Cerebellar nuclear complex (tissue), 1 donor: ENCODE measurements at places on chromosomes 16 and 17.

DNA sequence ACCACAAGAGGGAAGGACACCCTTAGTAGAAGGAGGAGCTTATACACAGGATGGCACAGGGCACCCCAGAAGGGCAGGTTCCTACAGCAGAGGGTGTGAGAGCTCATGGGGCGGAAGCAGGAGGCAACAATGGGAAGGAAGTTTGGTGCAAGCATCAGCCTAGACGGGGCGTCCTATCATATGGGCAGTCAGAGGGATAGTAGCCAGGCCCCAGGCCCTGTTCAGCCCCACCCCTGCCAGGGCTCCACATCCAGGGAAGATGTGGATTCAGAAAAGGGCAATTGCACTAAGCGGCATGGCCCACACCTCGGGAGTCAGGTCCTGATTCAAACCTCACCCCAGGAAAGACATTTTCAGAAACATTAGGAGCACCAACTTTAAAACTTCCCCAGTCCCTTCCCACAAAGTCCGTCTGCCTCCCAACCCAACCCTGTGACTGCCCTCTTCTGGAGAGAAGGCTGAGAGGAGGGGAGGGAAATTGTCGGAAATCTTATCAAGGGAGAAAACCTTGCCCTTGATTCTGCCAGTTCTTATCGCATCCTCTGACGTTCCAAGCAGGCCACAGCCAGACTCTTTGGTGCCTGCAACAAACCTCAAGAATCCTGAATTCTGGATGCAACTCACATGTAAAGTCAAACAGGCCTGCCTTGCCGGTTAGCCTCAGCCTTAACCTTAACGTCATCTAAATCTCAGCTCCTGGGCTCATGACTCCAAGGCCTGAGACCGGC lies 198.8 kb upstream of the CDH5 start:
- DNase-seq: no peak

DNA sequence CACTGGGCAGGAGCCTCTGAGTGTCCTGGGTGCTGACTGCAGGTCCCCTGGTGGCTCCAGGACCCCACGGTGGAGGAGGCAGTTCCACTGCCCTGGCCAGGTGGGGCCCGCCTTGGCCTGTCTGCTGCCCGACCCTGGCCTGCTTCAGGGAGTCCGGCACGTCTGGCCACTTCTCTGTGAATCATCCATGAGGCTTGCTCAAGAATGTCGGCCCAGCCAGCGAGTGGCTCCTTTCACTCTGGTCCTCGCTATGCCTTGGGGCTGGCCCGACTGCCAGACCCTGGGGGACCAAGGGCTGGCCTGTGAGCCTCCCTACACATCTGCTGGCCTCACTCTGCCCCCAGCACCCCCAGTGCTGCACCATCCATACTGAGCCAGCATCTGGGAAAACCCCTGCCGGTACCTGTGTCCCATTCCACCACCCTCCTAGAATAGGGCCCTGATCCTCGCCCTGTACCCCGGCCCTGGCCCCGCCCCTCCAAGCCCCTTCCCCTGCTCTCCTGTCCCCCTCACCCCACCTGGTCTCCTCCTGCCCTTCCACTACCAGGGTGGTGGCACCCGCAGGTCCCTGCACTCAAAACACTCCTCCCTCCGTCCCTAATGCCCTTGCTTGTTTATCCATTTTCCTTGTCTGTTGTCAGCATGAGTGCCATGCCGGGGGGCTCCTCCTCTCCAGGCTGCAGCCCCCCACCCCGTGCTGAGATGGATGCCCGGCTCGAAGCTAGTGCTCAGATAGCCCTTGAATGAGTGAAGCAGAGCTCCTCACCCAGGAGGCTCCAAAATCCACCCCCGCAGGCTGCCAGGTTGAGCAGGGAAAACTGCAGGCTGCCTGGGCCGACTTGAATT lies 35.5 kb downstream of the ADCY7 start:
- DNase-seq: no peak

DNA sequence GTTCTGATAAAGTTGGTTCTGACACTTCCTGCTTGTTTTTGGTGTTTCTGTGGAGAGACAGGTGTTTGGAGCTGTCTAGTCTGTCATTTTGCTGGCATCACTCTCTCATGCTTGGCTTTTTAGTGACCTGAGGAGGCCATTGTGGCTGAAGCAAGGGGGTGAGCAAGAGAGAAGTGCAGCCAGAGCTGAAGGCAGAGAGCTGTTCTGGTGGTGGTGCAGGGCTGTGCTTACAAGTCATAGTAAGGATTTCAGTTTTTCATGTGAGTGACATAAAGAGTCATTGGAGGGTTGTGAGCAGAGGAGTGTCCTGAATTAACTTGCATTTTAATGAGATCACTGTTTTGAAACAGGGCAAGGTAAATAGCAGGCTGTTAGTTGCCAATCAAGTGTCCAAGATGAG lies 97.5 kb downstream of the CHD9 start:
- DNase-seq: no peak

GRCh38 chr17:18921912-18922451 lies 30.0 kb upstream of the SLC5A10 start:
- DNase-seq: no peak

DNA sequence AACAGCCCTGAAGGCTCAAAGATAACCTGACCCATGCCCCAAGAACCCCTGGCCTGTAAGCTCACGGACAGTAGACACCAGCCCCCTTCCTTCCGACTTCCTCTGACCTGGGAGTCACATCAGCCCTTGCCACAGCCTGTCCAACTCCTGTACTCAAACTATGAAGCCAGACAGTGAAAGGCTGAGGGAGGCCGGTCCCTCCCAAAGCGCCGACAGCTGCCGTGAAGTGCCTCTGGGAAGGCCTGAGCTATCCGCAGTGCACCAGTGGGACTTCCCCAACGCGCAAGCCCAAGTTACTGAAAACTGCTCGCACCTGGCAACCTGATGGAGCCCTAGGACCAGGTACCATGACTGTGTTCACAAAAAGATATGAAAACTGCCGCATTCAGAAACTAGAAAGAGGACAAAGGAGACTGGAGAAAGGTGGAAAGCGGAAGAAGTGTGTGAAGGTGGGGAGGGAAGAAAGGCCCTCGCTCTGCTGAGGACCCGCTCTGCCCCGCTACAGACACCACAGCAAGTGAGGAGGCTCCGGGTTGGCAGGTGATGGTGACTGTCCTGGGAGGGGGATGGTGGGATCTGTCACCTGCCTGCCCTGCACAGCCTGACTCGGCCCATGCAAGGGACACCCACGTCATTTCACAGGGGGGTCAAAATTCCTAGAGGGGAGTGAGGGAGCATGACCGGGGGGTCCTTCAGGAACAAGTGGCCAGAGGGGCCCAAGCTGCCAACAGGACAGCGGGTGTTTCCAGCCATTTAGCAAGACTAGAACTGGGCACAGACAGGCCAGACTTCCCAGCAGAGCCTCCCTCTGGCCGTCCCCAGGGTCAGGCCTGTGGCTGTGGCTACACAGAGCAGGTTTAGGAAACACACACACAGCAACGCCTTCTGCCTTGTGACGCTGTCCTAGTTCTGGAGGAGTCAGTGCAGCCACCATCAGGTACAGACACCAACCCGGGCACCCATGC lies 13.1 kb upstream of the TRAP1 start:
- DNase-seq: no peak

- DNase-seq: no peak
Observed at GRCh38 chr17:40378966-40379365, 14.4 kb upstream of the GJD3 start.

DNA sequence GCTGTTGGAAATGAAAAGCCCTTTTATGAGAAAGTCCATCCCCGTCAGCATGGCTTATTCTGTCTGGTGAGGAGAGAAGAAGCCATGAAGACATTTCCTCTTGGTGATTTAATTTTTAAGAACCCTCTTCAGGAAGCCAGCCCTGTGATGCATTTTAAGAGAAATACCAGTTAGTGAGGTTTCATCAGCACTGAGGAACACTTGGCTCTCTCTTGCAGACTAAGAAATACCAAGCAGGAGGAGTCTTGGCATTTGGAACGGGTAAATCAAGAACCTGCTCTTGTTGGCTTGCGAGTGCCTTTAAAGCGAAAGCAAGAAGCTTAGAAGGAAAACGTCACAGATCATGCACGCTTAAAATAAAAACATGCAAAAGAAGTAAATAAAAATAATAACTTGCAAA lies 17.5 kb downstream of the RAB11FIP3 start:
- no peak for DNase-seq

- no peak for DNase-seq
Observed at GRCh38 chr17:40326832-40327199, 17.8 kb downstream of the RARA start.

DNA sequence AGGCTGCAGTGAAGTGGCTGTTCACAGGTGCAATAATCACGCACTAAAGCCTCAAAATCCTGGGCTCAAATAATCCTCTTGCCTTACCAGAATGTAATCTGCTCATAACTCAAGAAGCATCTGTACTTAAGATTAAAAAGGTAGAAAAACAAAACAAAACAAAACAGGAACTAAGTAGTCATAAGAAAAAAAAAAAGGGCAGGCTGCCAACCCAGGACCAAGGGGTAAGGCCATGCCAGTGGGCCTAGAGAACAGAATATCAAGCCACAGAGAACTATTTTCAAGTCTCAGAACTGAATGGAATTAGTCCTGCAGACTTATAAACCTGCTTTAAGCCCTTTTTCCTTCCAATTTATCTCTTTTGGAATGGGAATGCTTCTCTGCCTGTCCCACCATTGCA lies 64.8 kb upstream of the TBC1D3K start:
- no peak for DNase-seq

DNA sequence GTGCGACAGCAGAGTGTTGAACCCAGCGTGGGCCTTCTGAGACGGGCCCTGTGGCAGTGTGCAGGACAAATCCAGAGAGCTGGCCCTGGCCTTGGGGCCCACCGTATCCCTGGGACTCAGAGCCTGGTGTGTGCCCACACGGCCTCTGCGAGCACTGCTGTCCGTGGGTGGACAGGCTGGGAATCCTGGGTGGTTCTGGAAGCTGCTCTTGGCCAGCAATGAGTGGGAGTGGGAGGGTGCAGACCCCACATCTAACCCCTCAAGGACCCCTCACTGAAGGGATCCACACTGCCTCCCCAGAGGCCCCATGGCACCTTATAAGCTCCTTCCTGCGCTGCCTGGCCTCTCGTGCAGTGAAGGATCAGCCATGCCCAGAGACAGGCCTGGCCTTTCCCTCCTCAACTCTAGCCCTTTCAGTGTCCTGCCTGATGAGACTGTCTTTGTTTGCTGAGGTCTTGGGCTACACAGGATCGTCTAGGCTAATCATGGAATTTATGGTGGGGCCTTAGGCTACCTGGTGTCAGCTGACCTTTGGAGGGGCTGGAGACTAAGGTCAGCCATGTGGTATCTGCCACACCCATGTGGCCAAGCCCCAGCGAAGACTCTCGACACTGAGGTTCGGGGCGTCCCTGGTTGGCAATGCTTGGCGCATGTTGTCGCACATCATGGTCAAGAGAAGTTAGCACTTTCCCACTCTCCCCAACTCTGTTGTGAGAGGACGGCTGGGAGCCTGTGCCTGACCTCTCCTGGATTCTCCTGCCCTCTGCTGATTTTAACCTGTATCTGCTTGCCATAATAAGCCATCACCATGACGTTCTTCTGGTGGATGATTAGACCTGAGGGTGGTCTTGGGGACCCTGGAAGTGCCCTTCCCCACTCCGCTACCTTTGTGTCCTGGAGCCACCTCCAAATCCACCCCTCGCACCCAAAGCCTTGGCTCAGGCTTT lies 16.4 kb upstream of the GINS2 start:
- DNase-seq: no peak

- no peak for DNase-seq
Observed at GRCh38 chr17:60231234-60231633, 81.5 kb downstream of the CA4 start.

GRCh38 chr16:66948134-66948836 lies 12.8 kb upstream of the CES3 start:
- DNase-seq: no peak

DNA sequence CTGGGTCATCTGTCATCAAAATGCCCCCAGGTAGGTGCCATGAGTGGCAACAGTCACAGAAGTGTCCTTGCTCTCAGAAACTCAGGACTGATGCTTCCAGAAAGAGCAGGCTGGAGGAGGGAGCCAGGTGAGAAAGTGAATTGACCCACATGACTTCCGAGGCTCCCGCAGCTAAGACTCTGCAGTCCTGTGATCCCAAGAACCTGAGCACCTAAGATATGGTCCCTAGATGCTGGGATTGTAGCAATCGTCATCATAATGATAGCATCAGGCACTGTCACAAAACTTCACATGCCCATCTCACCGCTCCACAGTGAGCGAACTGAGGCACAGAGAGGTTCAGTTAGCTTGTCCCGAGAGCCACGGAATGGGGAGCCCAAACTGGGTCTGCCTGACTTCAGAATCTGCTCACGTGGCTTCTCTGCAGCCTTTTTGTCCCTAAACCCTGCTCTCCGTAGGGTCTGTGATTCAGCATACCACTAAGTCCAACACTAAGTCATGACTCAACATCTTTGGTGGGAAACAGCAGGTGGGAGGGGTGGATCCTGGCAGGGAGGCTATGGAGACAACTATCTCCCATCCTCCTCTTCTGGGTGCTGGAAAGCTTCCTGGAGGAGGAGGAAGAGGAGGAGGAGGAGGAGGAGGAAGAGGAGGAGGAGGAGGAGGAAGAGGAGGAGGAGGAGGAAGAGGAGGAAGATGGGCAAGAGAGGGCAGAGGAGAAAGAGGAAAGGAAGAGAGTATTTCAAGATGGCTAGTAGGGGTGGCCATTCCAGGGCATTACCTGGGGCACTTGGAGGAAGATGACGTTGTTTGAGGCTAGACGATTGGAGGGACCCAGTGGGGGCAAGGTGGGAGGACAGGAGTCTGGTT lies 55.5 kb upstream of the DLX4 start:
- DNase-seq: no peak
